ENCODE measurements at places on chromosomes 7 and 10.

DNA sequence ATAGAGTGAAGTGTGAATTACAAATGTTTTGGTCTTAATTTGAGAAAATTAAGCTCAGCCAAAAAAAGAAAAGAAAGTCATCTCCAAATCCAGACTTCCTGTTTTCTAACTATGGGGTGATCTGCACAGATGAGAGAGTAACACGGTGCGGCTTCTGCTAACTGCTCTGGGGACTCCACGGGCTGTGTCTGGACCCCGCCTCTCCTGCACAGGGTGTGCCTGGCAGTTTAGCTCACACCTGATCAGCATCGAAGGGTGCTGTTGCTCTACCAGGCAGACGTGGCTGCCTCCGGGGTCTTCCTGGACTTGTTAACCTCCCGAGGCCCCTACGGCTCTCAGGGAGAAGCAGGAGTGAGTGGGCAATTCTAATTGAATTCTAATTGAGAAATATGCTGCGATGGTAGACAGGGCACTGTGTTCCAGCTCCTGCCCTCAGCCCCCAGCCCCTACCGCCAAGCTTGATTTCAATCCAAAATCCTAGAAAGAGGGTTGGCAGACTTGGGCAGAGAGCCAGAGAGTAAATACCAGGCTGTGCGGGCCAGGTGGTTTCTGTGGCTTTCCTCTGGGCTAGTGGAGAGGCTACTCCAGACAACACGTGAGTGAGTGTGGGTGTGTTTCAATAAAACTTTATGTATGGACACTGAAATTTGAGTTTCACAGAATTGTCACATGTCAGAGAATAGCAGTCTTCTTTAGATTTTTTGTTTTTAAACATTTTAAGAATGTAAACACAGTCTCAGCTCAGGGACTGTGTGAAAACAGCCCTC is 13.4 kb downstream of the SHH start:
- DNase-seq: no peak

GRCh38 chr7:83835424-83835823 is 186.5 kb upstream of the SEMA3E start:
- no peak for DNase-seq

GRCh38 chr7:68334636-68335272 is 1263.5 kb upstream of the AUTS2 start:
- no peak for DNase-seq

GRCh38 chr10:90859321-90859751 is 1.5 kb upstream of the HTR7 start:
- no peak for DNase-seq

DNA sequence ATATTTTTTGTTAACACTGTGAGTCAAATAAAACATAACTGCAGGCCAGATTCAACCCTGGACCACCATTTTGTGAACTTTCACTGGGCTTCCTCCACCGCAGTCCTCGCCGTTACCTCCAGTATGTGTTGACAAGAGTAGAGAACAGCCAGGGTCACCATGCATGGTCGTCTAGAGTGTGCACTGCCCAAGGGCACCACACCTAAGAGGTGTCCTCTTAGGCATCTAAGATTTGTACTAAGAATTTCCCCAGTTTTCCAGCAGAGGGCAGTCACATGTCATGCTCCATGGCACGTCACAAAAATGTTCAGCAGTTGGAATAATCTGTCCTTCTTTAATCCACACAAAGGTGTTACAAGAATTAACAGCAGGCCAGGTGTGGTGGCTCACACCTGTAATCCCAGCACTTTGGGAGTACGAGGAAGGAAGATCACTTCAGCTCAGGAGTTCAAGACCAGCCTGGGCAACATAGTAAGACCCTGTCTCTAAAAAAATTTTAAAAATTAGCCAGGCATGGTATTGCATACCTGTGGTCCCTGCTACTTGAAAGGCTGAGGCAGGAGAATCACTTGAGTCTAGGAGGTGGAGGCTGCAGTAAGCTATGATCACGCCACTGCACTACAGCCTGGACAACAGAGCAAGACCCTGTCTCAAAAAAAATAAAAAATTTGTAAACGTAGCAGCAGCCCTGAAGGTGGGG is 71.2 kb upstream of the FOXK1 start:
- DNase-seq: peak; percentile 34

DNA sequence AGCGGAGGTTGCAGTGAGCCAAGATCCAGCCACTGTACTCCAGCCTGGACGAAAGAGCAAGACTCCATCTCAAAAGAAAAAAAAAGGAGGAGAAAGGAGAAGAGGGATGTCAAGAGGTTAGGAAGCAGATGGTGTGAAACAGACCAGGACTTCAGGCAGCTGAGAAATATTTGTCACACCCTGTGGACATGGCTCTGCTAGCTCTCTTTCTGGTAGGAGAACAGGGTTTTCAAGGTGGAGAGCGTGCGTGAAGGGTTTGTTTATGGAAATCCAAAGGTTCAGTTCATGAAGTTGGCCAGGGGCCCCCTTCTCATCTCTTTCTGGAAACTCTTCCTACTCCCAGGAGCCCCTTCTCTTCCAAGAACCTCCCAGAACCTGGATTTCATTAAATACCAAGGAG is 110.8 kb upstream of the GALNT17 start:
- no peak for DNase-seq

DNA sequence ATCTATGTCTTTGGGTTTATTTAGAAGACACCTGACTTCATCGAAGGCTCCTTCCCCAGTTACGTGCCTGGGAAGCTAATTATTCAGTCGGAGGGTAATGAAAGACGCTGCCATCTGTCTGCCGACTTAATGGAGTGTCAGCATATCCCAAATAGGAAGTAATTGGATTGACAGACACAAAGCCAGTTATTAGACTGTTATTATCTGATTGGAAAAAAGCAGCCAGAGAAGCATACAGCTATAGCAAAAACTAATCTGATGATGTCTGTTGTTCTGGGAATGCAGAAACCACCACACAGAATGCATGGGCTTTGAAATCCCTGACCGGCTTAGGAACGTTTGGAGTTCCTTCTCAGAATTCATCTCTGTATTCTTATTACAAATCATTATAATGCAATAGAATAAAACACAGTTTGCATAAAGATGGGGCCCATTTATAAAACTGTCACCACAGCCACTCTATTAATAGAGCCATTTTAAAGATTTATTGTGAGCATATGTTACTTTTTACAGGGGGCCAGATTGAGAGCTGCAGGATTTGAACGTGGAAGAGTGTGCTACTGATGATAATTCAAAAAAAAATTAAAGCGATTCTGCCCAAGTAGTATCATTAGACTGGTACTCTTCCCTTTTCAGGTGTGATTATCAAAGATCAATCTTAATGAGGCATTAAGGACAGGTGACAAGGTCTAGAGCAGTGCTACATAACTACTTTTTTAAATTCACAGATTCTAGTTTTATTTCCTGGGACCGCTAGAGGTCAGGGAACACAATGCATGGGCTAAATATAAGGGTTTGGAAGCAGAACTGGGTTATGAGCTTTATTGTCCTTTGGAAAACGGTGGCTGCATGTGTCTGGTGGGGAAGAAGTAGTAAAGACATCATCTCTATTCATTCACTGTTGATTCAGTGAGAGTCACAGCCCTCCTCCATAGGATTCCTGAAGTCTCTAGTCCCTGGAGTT is 330.1 kb upstream of the LRGUK start:
- DNase-seq: no peak

GRCh38 chr7:98106647-98107312 is at the start of gene LMTK2:
Gene LMTK2 (plus strand): TSS chr7:98106862. CDS start chr7:98107178, 316 bp downstream.
- DNase-seq: peak; percentile 94

- DNase-seq: no peak
Measured at GRCh38 chr7:55127135-55127551, 108.3 kb downstream of the EGFR start.

DNA sequence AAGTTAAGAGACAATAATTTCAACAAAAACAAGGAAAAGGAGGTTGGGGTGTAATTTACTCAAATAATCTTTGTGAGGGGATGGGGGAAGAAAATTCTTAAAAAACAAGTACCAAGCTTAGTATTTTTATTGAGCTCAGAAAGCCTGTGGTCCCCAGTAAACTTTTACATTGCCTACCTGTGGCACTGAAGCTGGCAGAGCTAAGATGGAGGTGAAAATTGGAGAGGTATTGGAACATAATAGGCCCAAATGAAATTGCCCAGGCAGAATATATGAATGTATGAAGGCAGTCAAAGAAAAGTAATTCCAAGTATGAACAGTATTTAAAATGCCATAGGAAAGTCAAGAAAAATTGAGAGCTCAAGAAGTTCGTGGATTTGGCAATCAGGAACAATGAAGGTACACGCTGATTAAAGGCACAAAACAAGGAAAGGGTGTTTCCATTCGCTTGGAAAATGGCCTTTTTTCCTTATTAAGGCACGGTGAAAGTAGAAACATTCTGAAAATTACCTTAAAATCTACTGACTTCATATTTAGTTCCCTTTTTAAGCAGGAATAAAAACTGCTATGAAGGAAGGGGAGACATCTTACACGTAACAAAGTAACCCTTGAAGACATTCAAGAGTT is 3.4 kb upstream of the KMT2E start:
- no peak for DNase-seq

DNA sequence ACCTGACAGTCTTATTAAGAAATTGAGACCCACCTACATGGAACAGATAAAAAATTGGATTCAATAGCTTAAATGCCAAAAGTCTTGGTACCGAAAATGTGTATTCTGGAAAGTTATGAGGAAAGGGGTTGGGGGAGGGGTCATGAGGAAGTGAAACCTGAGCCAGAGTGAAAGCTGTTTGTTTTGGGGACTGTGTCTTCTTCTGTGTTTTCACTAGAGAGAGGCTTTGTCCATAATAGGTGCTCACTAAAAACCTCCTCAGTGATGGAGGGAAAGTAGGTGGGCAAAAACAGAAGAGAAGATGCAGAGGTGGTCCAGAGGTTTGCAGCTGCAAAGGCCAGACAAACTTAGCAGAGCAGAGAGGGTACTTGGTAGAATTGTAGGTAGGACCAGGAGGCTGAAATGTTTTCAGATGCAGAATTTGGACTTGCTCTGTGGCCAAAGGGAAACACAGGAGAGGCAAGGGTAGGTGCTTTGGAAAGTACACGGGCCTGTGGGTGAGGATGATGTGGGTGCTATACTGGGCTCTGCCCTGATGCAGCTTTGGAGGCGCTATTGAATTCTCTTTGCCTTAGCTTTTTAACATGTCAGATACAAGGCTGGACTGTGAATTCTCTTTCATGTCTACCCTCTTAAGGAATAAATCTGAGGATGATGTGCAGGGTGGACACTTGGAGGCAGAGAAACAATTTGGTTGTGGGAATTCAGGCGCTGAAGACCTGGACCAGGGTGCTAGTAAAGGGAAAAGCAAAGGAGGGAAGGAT is 254.6 kb downstream of the PTEN start:
- DNase-seq: no peak

- peak; percentile 74 for DNase-seq
Measured at GRCh38 chr10:88979153-88979562, 11.4 kb upstream of the FAS start.

GRCh38 chr10:29041616-29042015 is 247.3 kb upstream of the LYZL1 start:
- no peak for DNase-seq

GRCh38 chr10:48516911-48517310 is 88.0 kb downstream of the ARHGAP22 start:
- no peak for DNase-seq

GRCh38 chr7:75879771-75880184 is 944 bp downstream of the RHBDD2 start:
- no peak for DNase-seq

- no peak for DNase-seq
Measured at GRCh38 chr7:44508328-44509030, 18.0 kb upstream of the NUDCD3 start.

- DNase-seq: no peak
Measured at GRCh38 chr7:72406820-72407403, 5.2 kb downstream of the CALN1 start.

- DNase-seq: no peak
Measured at GRCh38 chr7:37666026-37666799, 17.4 kb upstream of the GPR141 start.

GRCh38 chr7:86965727-86966120 is 93.7 kb downstream of the ELAPOR2 start:
- no peak for DNase-seq

GRCh38 chr10:9096288-9096687 is 1041.8 kb downstream of the GATA3 start:
- no peak for DNase-seq

- no peak for DNase-seq
Measured at GRCh38 chr7:100885440-100886141, 3.9 kb downstream of the UFSP1 start.

GRCh38 chr10:58698777-58699356 is 186.2 kb downstream of the BICC1 start:
- no peak for DNase-seq

DNA sequence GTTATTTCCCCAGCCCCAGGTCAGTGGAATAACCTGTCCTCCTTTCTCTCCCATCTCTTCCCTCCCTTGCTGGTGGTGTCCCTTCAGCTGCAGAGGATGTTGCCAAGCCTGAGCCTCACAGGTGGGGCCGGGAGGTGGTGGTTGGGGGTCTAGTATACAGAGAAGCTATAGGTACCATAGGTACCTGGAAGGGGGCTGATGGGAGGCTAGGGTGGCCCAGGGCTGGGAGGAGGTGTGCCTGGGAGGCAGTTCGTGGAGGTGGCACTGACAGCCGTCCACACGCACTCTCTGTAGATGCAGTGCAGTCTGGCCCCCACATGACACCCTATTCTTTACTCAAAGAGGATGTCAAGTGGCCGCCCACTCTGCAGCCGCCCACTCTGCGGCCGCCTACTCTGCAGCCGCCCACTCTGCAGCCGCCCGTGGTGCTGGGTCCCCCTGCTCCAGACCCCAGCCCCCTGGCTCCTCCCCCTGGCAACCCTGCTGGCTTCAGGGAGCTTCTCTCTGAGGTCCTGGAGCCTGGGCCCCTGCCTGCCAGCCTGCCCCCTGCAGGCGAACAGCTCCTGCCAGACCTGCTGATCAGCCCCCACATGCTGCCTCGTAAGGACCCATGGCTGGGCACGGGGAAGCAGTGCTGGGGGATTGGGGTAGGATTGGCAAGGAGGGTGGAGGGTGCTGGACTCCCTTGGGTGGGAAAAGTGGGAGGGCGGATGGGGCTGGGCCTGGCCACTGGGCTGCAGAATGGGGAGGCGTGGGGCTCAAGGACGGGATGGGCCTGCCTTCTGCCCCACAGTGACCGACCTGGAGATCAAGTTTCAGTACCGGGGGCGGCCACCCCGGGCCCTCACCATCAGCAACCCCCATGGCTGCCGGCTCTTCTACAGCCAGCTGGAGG is 9.5 kb downstream of the IRF5 start:
- no peak for DNase-seq

DNA sequence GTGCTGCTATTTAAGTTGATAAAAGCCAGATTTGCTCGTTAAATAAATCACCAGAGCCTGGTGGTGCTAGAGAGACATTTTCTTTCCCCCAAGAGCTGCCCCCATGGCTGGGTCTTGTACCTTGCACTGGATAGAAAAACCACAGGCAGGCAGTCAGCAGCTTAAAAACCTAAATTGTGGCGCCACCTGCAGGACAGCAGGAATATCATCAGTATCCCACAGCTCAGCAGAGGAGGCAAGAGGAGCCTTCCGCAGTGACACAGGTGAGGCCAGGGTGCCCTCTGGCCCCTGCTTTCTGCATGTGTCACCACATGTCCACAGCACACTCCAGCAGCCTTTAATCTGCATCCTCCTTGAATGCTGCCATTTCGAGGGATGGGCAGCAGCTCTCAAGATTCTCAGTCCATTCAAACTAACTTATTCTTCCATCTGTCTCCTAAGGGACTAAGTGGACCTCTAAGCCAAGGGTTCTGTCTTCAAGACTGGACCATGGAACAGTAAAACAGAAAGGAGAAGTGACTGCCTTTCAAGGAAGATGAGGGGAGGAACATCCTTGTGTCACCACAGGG is 4.5 kb upstream of the PLXNA4 start:
- DNase-seq: peak; percentile 88

Data from uterus (tissue), 4 donors.